Left ventricle myocardium inferior (tissue), 1 donor: ENCODE measurements at places on chromosomes 3 and 15. TPM values are rescaled to one million over a fixed set of nuclear protein-coding genes. Genes with fewer than 3 reads are reported as not detected.
A peak's percentile ranks its signal among the peaks of the same experiment; 100 is the strongest.

- no peaks in the 10 kb centered on the region for H3K4me1 ChIP-seq
- H3K36me3 ChIP-seq: peaks cover 31% of the 10 kb centered on the region
- DNase-seq: no peak
- H3K27ac ChIP-seq: no peak overlapping the region
- no peak overlapping the region for H3K4me3 ChIP-seq
- no peaks in the 10 kb centered on the region for H3K27me3 ChIP-seq
Measured at GRCh38 chr3:57855943-57856342, 99.8 kb downstream of the SLMAP start.

DNA sequence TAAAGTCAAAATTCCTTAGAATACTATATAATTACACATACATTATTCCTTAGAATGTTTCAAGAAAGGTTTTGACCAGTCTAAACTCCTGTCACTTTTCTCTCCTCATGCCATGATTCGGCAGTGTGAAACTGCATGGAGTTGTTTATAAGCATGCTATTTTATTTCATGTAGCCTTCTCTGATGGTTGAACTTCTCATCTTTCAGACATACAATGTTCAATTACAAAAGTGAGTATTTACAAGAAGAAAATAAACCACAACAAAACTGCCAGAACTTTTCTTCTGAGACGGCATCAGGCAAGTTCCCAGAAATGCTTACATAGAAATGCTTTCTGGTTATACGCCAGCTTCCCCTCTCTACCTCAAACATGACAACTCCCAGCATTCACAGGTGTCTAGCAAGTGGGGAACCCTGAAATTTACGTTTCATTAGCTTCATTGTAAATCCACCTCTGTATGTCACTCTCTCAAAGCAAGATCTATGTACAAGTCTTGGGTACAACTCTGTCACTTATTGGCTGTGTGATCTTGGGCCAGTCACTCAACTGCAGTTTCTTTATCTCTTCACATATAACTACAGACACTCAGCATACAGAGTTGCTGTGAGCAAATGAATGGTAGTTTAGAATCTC, 42.7 kb downstream of the HDGFL3 start:
- no peak for DNase-seq
- no peaks in the 10 kb centered on the region for H3K27me3 ChIP-seq
- no peak overlapping the region for H3K4me3 ChIP-seq
- peaks cover 1% of the 10 kb centered on the region for H3K36me3 ChIP-seq
- H3K27ac ChIP-seq: no peak overlapping the region

DNA sequence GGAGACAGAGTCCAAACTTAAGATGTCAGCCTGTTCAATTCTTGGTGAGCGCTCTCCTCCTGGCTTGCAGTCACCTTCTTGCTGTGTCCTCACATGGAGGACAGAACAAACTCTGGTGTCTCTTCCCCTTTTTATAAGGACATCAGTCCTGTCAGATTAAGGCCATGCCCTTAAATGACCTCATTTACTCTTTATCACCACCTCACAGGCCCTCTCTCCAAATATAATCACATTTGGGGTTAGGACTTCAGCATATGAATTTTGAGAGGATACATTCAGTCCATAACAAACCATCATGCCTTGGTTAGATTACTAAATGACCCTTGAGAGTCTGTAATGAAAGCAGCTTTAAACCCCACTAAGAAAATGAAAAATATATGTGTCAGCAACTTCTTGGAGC, 175.2 kb downstream of the TAFA4 start:
- H3K4me1 ChIP-seq: no peaks in the 10 kb centered on the region
- no peak overlapping the region for H3K4me3 ChIP-seq
- no peak for DNase-seq
- H3K27me3 ChIP-seq: peaks cover 6% of the 10 kb centered on the region
- no peak overlapping the region for H3K27ac ChIP-seq
- no peaks in the 10 kb centered on the region for H3K36me3 ChIP-seq

- no peak for DNase-seq
- no peak overlapping the region for H3K27ac ChIP-seq
- H3K27me3 ChIP-seq: no peaks in the 10 kb centered on the region
- peaks cover 5% of the 10 kb centered on the region for H3K4me1 ChIP-seq
- no peak overlapping the region for H3K4me3 ChIP-seq
Measured at GRCh38 chr15:65824031-65824743, 32.1 kb upstream of the DENND4A start.

GRCh38 chr15:55124616-55125015, 72.1 kb downstream of the RSL24D1 start:
- peaks cover 4% of the 10 kb centered on the region for H3K4me1 ChIP-seq
- no peaks in the 10 kb centered on the region for H3K36me3 ChIP-seq
- no peak for DNase-seq
- no peak overlapping the region for H3K4me3 ChIP-seq

GRCh38 chr15:25693321-25694238, 169.5 kb downstream of the ATP10A start:
- DNase-seq: peak; percentile 36
- H3K27me3 ChIP-seq: peaks cover 13% of the 10 kb centered on the region
- H3K36me3 ChIP-seq: no peaks in the 10 kb centered on the region
- H3K4me1 ChIP-seq: peaks cover 13% of the 10 kb centered on the region

DNA sequence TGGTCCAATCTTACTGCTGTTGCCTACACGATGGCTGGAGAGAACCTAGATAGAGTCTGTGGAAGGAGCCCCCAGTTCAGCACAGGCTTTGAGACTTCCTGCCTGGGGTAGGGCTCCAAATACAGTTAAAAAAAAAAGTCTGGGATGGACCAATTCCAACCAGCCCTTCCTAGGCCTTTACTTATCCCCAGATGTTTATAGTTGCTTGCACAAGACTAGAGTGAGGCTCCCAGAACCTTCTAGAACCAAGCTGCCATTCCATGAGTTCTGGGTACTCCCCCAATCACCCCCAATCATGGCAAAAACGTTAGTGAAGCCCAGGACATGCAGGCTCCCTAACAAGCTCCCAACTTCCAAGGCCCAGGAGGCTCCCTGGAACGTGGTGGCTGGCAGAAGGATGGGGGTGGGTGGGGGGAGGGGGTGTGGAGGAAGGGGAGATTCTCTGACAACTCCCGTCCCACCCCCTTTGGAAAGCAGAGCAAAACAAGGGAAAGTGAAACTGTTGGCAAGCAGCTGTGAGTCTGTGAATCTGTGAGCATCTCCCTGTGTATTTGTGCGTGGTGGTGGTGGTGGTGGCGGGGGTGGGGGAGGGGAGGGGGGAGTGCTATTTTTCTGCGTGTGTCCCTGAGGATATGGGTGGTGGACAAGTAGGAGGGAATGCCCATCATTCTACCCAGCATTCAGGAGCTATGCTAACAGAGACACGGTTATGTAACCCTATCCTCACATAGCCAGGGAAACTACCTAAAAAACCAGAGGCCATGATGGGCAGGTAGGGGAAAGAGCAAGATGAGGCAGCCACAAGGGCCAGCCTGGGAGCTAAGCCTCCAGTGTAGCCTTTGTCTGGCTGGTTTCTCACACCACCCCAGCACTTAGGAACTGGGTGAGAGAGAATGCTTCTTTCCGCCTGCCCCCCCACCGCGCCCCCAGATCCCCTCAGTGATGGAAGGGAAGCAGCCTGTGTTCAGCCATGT, 2.0 kb downstream of the MST1R start:
- DNase-seq: no peak
- H3K27ac ChIP-seq: no peak overlapping the region
- H3K4me1 ChIP-seq: peaks cover 46% of the 10 kb centered on the region

GRCh38 chr15:60580073-60580472, 101.1 kb upstream of the ICE2 start:
- DNase-seq: no peak
- H3K27me3 ChIP-seq: no peaks in the 10 kb centered on the region
- H3K27ac ChIP-seq: no peak overlapping the region
- no peaks in the 10 kb centered on the region for H3K36me3 ChIP-seq
- no peak overlapping the region for H3K4me3 ChIP-seq
- H3K4me1 ChIP-seq: peaks cover 76% of the 10 kb centered on the region

DNA sequence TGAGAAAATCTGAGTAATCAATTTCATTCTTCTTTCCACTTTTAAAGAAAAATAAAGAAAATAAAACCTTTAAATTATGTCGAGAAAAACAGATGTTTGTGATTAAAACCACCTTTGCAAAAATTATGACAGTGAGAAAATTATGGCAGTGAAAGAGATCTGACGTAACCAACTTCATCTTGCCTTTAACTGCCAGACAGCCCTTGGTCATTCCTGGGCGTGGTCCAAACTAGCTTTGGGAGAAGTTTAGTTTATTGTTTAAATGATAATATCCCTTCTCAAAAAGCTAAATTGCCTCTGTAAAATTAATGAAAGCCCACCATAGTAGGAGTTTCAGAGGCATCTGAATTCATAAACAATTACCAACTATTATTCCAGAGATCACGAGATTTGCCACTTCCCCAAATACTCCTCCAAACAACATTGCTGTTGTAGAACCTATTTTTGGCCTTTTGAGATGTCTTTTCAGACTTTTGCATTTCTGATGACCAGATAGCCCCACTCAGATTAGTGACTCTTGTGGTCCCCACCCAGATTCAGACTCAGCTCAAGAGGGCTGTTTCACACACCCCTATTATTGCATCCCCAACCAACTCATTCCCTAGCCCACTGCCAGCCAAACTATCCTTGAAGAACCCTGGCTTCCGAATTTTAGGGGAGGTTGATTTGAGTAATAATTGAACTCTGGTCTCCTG, 664.4 kb upstream of the CBLB start:
- H3K4me1 ChIP-seq: no peaks in the 10 kb centered on the region
- H3K36me3 ChIP-seq: no peaks in the 10 kb centered on the region
- H3K27ac ChIP-seq: no peak overlapping the region
- H3K4me3 ChIP-seq: no peak overlapping the region

- no peak overlapping the region for H3K4me3 ChIP-seq
- no peak for DNase-seq
- H3K27me3 ChIP-seq: no peaks in the 10 kb centered on the region
- peaks cover 26% of the 10 kb centered on the region for H3K4me1 ChIP-seq
Measured at GRCh38 chr3:127685708-127686511, 13.2 kb downstream of the ABTB1 start.

- no peaks in the 10 kb centered on the region for H3K27me3 ChIP-seq
- no peaks in the 10 kb centered on the region for H3K36me3 ChIP-seq
- no peak for DNase-seq
- no peak overlapping the region for H3K4me3 ChIP-seq
Measured at GRCh38 chr3:40582401-40583027, 57.8 kb downstream of the ZNF621 start.

GRCh38 chr3:70249509-70250160, 62.8 kb downstream of the MDFIC2 start:
- no peaks in the 10 kb centered on the region for H3K27me3 ChIP-seq
- no peak for DNase-seq
- no peaks in the 10 kb centered on the region for H3K4me1 ChIP-seq
- H3K27ac ChIP-seq: no peak overlapping the region
- no peaks in the 10 kb centered on the region for H3K36me3 ChIP-seq
- H3K4me3 ChIP-seq: no peak overlapping the region

DNA sequence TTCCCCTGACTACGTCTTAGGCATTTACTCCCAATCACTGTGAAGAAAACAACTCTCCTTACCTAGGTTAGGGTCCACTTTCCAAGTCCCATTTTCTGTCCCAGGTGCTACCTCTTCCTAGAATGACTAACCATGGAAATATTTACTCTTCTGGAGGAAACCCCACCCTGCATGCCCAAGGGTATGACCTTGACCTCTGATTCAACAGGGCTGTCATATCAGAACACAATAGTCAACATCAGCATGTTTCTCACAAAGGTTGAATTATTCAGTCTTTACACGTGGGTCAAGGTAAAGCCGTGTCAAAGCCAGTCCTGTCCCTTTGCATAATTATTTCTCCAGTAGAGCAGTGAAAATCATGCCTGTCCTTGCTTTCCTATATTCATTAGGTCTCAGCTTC, 4.3 kb upstream of the FRMD5 start:
- no peak overlapping the region for H3K27ac ChIP-seq
- no peak for DNase-seq
- no peaks in the 10 kb centered on the region for H3K36me3 ChIP-seq
- H3K27me3 ChIP-seq: peaks cover 70% of the 10 kb centered on the region

DNA sequence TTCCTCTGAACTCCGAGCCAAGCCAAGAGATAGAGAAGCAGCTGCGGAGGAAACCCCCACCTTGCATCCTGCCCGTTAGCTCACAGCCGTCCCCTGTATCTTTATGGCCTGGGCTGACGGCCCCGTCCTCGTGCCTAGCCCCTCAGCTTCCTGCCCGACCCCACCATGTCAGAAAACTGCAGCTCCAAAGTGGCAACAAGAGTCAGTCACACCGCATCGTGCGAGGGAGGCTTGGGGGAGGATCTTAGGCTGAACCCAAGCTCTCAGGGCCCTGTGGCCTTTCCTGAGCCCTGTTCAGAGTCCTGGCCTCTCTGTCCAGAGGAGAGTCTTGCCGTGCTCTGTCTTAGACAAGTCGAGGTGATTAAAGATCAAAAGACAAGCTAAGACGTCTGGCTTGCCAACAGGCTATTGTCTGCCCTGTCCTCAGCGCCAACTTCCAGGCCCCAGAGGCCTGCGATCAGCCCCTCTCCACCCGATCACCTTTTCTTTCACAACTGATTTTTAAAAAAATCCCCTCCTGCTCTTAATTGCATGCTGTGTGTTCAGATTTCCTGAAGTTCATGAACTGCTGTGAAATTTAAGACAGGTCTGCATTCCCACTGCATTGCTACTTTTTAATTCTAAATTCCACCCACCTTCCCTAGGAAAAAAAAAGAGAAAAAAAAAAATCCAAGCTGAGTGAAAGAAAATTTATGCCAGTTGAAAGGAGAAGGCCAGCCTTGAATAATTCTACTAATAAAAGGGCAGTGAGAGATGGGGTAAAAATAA, 89.7 kb upstream of the WNT5A start:
- H3K4me1 ChIP-seq: peaks cover 20% of the 10 kb centered on the region
- H3K27me3 ChIP-seq: no peaks in the 10 kb centered on the region
- no peak for DNase-seq
- H3K4me3 ChIP-seq: no peak overlapping the region

GRCh38 chr15:97071668-97072067, 741.2 kb downstream of the NR2F2 start:
- H3K4me1 ChIP-seq: no peaks in the 10 kb centered on the region
- H3K27me3 ChIP-seq: peaks cover 7% of the 10 kb centered on the region
- no peaks in the 10 kb centered on the region for H3K36me3 ChIP-seq
- no peak overlapping the region for H3K4me3 ChIP-seq
- DNase-seq: no peak

GRCh38 chr3:70763894-70764293, 451.5 kb upstream of the MDFIC2 start:
- no peak for DNase-seq
- peaks cover 6% of the 10 kb centered on the region for H3K4me1 ChIP-seq
- no peak overlapping the region for H3K27ac ChIP-seq
- H3K36me3 ChIP-seq: no peaks in the 10 kb centered on the region
- no peak overlapping the region for H3K4me3 ChIP-seq

DNASE1L3 gene
- total RNA-seq: 4.5 TPM

TRIM42 gene
- total RNA-seq: not detected

USF3 gene
- total RNA-seq: 13.4 TPM

DIS3L gene
- 36.6 TPM for total RNA-seq

NLGN1 gene
- 13.7 TPM for total RNA-seq

IMPG2 gene
- 0.11 TPM for total RNA-seq

CPN2 gene
- total RNA-seq: 2.4 TPM
